ENCODE measurements at places on chromosomes 6 and 20.

- DNase-seq: peak; percentile 56
These were observed 7.1 kb upstream of the CAPN11 start for GRCh38 chr6:44151348-44152108.

GRCh38 chr6:5490501-5491069, 229.3 kb downstream of the FARS2 start:
- DNase-seq: no peak

GRCh38 chr6:31378721-31379103, 21.7 kb upstream of the HLA-B start:
- DNase-seq: no peak

- no peak for DNase-seq
These were observed 12.0 kb downstream of the PANK2 start for GRCh38 chr20:3901028-3901705.

DNA sequence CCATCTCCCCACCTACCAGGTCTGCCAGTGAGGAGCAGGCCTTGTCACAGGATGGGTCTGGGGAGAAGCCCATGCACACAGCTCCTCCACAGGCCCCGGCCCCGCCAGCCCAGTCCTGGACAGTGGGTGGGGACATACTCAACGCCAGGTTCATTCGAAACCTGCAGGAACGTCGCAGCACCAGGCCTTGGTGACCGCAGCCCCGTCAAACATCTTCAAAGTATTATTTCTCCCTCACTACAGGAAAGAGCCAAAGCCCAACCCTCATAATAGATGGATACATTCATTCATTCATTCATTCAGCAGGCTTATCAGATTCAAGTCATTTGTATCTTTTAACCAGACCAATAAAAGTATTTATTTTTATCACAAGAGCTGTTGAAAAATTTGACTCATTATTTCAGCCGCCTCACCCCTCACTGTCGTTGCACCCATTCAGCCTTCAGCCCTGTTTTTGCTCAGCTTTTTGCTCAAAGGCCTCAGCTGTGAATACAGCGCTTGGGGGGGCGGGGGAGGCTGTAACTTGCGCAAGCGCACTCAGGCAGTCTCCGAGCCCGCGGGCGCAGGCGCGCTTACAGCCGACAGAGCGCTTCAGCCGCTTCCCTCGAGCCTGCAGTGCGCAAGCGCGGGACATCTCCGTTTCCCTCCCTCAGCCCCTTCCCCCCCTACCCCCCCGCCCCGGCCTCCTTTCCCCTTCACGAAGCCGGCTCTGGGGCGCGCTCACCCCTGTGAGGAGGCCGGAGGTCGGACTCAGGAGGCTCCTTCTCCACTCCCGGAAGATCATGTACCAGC, at the start of gene C6orf136:
Gene C6orf136, plus strand, starts transcription at position 684 of the 792 bp plus-strand sequence. Its CDS starts 99 bp downstream, at position 783.
- DNase-seq: peak; percentile 89

DNA sequence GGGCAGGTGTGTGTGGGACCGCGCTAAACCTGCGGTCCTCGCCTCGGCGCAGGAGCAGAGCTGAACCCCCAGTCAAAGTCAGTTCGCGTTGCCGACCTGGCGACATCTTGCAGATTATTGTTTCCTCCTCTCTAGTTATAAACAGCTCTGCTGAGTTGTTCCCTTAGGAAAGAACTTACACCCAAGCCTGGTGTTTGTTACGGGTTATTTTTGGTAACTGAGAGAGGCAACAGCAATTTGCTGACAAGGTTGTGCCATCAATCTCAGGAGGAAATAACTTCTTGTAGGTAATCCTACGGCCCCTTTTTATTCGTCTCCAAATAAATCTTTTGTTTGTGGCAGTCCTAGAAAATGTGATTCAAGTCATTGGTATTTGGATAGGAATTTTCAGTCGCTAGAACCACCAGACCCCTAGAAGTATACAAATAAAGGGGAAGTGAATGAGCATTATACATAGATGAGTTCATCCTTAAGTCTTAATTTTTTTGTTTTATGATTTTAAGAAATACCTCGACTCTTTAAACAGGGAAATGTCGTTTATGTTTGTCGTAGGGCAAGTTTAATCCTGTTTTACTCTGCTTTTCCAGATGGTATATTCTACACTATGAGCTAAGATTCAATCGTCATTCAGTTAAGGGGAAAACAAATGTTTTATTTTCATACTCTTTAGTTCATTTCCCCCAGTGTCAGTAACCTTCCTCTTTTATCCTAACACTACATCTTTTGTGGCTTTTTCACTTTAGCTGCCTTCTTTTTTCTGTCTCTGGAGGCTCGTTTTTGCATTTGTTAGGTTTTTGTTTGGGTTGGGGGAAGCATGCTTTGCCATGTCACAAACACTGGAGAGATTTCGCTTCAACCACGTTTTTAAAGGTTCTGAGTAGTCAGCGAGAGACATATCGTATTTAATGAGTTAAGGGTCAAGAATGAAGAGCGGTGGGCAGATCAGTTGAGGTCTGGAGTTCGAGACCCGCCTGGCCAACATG, 1.2 kb downstream of the PM20D2 start:
- DNase-seq: peak; percentile 81

DNA sequence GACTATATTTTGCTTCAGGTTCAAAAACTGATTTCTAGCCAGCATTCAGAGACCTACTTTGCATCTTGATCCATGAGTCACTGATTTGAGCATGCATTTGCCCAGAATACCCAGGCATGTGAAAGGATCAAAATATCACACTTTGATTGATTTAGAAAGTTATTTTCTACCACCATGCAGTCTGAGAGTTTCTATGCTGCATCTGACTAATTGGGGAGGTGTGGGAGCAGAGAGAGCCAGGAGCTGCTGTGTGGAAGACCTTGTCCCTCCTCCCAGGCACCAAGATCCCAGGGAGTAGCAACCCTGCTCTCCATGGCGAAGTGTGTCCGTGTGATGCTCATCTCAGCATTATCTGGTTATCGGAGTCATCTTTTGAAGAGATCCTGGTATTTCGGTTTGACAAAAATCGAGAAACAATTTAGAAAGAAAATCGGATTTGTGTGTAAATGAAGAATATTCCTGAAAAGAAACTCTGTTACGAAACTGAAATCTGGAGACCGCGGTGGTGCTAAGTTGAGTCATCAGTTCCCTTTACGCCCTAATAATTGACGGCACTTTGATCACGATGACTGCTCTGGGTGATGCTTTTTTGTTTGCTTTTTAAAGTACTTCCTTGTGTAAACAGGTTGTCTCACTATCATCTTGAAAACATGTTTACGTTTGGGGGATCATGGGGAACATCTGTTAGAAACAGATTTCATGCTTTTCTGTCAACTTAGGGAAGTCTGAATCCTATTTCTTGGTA, 193.4 kb downstream of the BACH2 start:
- DNase-seq: no peak

Measured in fibroblast of skin of back (primary cell).